ENCODE measurements at places on chromosomes 16 and 17.

GRCh38 chr17:5708344-5708743 is 124.0 kb upstream of the NLRP1 start:
- H3K36me3 ChIP-seq = peaks cover 2% of the 10 kb centered on the region
- no peaks in the 10 kb centered on the region for H3K4me1 ChIP-seq
- H3K27me3 ChIP-seq = peaks cover 53% of the 10 kb centered on the region
- no peak overlapping the region for H3K27ac ChIP-seq
- DNase-seq = no peak
- no peak overlapping the region for H3K4me3 ChIP-seq

- H3K4me3 ChIP-seq = no peak overlapping the region
- H3K36me3 ChIP-seq = no peaks in the 10 kb centered on the region
- no peak for DNase-seq
- no peaks in the 10 kb centered on the region for H3K27me3 ChIP-seq
- no peaks in the 10 kb centered on the region for H3K4me1 ChIP-seq
- no peak overlapping the region for H3K27ac ChIP-seq
Measured at GRCh38 chr17:82001571-82002056, 21.1 kb downstream of the CENPX start.

- no peaks in the 10 kb centered on the region for H3K4me1 ChIP-seq
- H3K27ac ChIP-seq = no peak overlapping the region
- peak; percentile 62 for DNase-seq
- H3K4me3 ChIP-seq = no peak overlapping the region
- H3K36me3 ChIP-seq = no peaks in the 10 kb centered on the region
- H3K27me3 ChIP-seq = peaks cover 6% of the 10 kb centered on the region
Measured at GRCh38 chr17:46002311-46002972, 3.4 kb downstream of the STH start.

DNA sequence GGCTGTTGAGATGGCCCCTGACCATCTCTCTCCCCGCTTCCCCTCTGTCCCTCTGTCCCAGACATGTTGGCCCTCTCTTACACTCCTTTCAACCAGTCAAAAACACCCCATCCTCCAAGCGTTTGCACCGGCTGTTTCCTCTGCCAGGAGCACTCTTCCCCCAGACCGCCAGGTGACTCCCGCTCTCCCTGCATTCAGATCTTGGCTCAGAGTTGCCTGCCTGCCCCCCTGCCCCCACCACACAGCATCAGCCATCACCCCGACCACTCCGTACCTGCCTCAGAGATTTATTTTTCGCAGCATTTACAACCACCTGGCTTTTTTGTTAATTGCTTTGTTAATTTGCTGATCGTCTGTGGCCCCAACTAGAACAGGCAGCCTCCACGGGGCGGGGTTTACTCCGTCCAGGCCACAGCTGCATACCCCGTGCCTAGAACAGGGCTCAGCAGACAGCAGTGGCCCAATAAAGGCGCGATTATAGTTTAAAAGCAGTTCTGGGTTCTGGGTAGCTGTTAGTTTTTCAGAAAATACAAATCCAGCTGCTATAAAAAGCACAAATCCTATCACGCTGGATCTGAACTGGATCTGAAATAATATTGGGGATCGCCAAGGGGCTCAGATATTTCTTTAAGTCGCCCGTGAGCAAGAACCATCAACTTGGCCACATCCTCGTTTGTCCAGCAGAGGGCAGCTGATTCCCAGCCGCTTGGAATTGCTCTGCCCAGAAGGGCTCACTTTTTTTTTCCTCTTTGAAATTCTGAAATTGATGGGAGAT is 173.6 kb downstream of the IRF8 start:
- H3K4me3 ChIP-seq = no peak overlapping the region
- DNase-seq = peak; percentile 32
- no peaks in the 10 kb centered on the region for H3K4me1 ChIP-seq
- H3K27ac ChIP-seq = no peak overlapping the region
- no peaks in the 10 kb centered on the region for H3K36me3 ChIP-seq
- H3K27me3 ChIP-seq = peaks cover 28% of the 10 kb centered on the region

DNA sequence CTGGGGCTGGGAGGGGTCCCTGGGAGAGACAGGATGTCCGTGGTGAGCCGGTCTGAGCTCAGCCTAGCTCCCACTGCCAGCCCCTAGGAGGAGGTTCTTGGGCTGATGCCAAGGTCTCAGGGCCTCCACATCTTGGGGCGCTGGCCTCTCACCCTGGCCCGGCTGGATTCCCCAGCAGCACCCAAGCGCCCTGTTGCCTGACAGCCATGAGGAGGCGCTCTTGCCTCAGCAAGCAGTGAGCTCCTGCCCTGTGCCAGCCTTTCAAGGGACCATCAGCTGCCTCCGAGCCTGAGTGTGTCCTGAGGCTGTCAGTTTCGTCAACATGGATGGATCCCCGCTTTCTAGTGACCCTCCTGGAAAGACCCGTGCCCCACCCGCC is 234.9 kb upstream of the CIBAR2 start:
- no peaks in the 10 kb centered on the region for H3K4me1 ChIP-seq
- H3K4me3 ChIP-seq = no peak overlapping the region
- no peak for DNase-seq
- no peak overlapping the region for H3K27ac ChIP-seq
- no peaks in the 10 kb centered on the region for H3K27me3 ChIP-seq

- peaks cover 39% of the 10 kb centered on the region for H3K4me1 ChIP-seq
- H3K36me3 ChIP-seq = peaks cover 8% of the 10 kb centered on the region
- DNase-seq = peak; percentile 88
- peak overlapping the region; percentile 98 for H3K27ac ChIP-seq
- H3K27me3 ChIP-seq = no peaks in the 10 kb centered on the region
Measured at GRCh38 chr16:50152351-50152806, 727 bp upstream of the TENT4B start.

DNA sequence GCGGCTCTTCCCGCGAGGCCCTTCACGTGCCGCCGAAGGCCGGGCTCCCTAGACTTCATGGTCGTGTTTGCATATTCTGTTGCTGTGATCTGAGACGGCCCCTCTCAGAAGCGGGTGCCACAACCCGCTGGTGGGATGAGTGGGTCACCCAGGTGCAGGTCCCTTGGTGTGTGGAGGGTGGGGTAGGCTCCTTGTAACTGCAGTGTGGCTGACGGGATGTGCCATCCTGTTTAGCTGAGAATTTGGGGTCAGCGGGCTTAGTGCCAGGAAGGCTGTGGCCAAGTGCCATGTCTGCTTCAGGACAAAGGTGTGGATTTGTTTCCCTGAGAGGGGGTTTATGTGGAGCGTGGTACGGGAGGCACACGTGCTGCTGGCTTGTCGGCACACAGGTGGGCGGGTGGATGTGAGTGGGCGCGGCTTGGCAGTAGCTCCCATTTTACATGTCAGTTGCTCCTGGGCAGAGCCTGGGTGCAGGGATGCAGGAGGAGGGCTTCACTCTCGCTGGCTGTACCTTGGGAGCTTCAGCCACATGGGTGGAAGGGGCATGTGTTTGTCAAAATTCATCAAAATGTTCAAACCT is 9.2 kb upstream of the WFIKKN1 start:
- no peak overlapping the region for H3K4me3 ChIP-seq
- no peak overlapping the region for H3K27ac ChIP-seq
- DNase-seq = no peak
- no peaks in the 10 kb centered on the region for H3K27me3 ChIP-seq
- H3K4me1 ChIP-seq = no peaks in the 10 kb centered on the region
- no peaks in the 10 kb centered on the region for H3K36me3 ChIP-seq

DNA sequence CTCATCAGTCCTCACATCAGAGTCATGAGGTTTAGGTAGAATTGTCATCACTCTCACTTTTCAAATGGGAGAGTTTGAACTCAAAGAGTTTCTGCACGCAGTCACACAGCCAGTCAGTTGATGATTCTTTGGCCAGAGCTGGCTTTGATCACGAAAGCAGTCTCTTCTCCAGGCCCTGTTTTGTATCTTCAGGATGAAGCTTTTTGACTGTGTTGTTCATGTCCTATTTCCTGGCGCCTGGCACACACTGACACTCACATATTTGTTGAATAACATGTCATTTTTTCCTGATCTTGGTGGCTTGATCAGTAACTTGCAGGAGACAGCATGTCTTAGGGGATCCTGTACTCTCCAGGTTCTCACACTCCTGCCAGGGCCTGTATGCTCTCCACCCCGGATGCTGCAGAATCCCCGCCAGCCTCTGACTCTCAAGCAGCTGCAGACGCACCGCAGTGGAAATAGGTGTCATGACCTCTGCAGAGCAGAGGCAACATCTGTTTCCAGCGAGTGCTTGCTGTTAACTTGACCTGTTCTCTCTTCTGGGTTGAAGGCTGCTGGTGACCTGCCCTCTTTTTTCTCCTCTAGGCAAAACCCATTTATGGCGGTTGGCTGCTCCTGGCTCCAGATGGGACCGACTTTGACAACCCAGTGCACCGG is 33.0 kb downstream of the MPRIP start:
- no peak for DNase-seq
- H3K36me3 ChIP-seq = peaks cover 10% of the 10 kb centered on the region
- H3K27ac ChIP-seq = no peak overlapping the region

GRCh38 chr16:78072275-78072674 is 27.2 kb upstream of the WWOX start:
- no peak for DNase-seq
- H3K4me3 ChIP-seq = no peak overlapping the region
- H3K27me3 ChIP-seq = peaks cover 6% of the 10 kb centered on the region
- H3K4me1 ChIP-seq = no peaks in the 10 kb centered on the region
- H3K27ac ChIP-seq = no peak overlapping the region

DNA sequence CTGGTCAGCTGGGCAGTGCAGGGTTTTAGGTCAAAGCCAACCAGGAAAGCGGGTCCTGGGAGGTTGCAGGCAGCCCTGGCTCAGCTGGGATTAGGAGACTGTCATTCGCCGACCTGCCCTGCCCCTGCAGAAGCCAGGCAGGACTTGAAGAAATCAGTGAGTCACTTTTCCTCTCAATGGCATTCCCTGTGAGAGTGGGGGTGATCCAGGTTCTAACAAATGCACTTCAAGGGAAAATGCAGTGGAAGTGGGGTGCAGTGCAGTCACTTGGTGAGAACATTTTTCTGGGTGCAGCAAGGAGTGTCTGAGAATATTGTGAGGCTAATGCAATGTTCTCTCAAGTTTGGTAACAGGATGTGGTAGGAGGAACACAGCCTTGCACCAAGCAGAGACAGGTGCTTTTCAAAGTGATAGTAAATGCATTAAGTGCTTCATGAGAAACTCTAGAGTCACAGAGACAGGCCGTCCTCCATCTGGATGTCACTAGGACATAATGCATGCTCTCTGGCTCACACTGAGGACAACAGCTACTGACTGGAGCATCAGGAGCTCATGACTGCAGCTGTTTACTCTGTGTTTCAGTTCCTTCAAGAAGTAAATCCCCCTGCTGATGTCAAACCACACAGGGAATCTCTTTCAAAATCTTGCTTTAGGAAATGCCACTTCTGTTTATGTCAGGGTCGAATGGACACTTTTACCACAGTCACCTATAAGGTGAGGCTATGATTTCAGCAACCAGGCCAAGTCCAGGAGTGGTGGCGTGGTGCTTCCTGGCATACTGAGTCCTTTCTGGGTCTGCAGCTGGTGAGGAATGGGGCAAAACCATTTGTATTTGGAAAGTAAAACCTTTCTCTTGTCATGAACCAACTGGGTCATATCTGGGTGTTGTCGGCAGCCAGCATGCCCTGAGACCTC is 16.7 kb downstream of the CDK5R1 start:
- H3K27me3 ChIP-seq = no peaks in the 10 kb centered on the region
- peak overlapping the region; percentile 75 for H3K4me3 ChIP-seq
- peak overlapping the region; percentile 96 for H3K27ac ChIP-seq
- peaks cover 3% of the 10 kb centered on the region for H3K36me3 ChIP-seq
- peaks cover 78% of the 10 kb centered on the region for H3K4me1 ChIP-seq

DNA sequence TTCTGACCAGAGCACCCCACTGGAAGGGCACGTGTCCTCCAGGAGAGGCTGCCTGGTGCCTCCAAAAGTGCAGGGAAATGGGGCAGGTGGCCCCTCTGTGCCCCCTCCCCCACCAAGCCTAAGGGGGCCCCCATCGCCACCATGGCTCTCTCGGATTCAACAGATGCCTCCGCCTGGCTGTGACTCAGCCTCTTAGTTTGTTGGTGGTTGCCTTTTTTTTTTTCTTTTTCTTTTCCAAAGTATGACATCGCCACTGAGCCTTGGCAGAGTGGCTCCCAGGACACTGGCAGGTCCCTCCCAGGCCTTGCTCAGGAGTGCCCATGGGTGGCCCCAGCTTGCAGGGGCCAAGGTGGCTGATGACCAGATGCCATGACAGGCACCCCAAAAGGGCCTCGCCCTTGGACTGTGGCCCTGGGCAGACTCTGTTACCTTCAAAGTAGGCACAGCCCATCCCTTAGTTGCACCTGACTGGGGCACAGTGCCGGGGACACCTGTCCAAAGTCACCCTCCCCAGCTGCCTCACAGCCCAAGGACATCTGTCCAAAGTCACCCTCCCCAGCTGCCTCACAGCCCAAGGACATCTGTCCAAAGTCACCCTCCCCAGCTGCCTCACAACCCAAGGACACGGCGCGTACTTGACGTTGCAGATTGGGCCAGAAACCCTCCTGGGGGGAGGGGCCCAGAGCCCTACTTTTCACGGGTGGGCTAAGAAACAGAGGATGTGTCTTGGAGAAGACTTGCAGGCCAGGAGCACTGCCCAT is 29.6 kb downstream of the NPTX1 start:
- no peak overlapping the region for H3K27ac ChIP-seq
- no peaks in the 10 kb centered on the region for H3K27me3 ChIP-seq
- DNase-seq = no peak
- no peaks in the 10 kb centered on the region for H3K36me3 ChIP-seq
- H3K4me3 ChIP-seq = no peak overlapping the region

GRCh38 chr17:70552230-70552981 is 383.1 kb downstream of the KCNJ2 start:
- no peaks in the 10 kb centered on the region for H3K27me3 ChIP-seq
- no peaks in the 10 kb centered on the region for H3K4me1 ChIP-seq

GRCh38 chr17:83061586-83061985 is 17.8 kb upstream of the METRNL start:
- no peaks in the 10 kb centered on the region for H3K36me3 ChIP-seq
- no peak overlapping the region for H3K27ac ChIP-seq
- no peaks in the 10 kb centered on the region for H3K27me3 ChIP-seq
- DNase-seq = no peak
- H3K4me1 ChIP-seq = no peaks in the 10 kb centered on the region
- no peak overlapping the region for H3K4me3 ChIP-seq

GRCh38 chr16:6009151-6009550 is 911.6 kb upstream of the EEF2KMT start:
- DNase-seq = no peak
- no peaks in the 10 kb centered on the region for H3K4me1 ChIP-seq
- H3K27me3 ChIP-seq = no peaks in the 10 kb centered on the region
- H3K36me3 ChIP-seq = no peaks in the 10 kb centered on the region

- H3K4me3 ChIP-seq = no peak overlapping the region
- H3K27ac ChIP-seq = no peak overlapping the region
- no peaks in the 10 kb centered on the region for H3K4me1 ChIP-seq
Measured at GRCh38 chr17:11797803-11798202, 199.5 kb downstream of the ZNF18 start.

GRCh38 chr17:50297407-50297865 is 23.2 kb downstream of the TMEM92 start:
- H3K4me3 ChIP-seq = no peak overlapping the region
- H3K4me1 ChIP-seq = peaks cover 9% of the 10 kb centered on the region
- no peaks in the 10 kb centered on the region for H3K36me3 ChIP-seq
- peak; percentile 89 for DNase-seq
- H3K27me3 ChIP-seq = peaks cover 10% of the 10 kb centered on the region

- H3K36me3 ChIP-seq = no peaks in the 10 kb centered on the region
- H3K4me1 ChIP-seq = peaks cover 25% of the 10 kb centered on the region
Measured at GRCh38 chr17:82117139-82118090, 19.4 kb upstream of the FASN start.
